Fibroblast of skin of right biceps (primary cell): ENCODE measurements at places on chromosomes 7 and 10.

DNA sequence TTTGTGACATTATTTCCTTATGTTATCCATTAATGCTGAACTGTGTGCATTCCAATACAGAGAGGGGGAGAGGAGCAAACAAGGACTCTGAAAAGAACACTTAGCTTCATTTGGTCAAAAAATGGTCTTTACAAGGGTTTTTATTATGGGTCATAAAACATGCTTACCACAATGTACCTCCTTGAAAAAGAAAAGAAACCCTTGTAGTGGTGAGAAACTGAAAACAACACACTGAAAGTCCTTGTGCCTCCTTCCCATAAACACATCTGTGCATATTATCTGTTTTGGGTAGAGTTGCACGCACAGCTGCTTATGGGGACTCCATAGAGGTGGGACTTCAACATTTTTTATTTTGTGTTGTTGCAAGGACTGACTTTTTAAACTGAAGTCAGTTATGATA is 98.7 kb downstream of the CDK6 start:
- DNase-seq: no peak

- peak; percentile 59 for DNase-seq
Observed at GRCh38 chr7:81769891-81770727, at the start of gene HGF. TSS of gene HGF (minus strand) at chr7:81770047. CDS start at chr7:81769971, 76 bp downstream.

- no peak for DNase-seq
Observed at GRCh38 chr10:69366738-69367137, 50.0 kb downstream of the TACR2 start.

DNA sequence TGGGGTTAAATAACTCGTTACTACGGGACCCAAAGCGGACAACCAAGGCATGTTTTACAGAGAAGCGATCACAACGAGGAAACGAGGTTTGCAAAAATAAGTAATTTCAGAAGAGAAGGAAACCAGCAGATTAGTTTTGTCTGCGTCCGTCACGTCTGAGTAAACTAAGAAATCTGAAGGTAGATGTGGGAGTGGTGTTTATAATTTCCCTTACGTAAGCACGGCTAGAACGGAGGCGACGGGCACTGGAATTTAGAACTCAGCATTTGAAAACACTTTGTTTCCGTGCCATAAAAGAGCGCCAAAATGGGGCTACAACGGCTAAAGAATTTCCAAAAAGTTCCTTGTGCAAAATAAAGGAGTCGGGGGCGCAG is 718 bp upstream of the UMAD1 start:
- DNase-seq: peak; percentile 24

DNA sequence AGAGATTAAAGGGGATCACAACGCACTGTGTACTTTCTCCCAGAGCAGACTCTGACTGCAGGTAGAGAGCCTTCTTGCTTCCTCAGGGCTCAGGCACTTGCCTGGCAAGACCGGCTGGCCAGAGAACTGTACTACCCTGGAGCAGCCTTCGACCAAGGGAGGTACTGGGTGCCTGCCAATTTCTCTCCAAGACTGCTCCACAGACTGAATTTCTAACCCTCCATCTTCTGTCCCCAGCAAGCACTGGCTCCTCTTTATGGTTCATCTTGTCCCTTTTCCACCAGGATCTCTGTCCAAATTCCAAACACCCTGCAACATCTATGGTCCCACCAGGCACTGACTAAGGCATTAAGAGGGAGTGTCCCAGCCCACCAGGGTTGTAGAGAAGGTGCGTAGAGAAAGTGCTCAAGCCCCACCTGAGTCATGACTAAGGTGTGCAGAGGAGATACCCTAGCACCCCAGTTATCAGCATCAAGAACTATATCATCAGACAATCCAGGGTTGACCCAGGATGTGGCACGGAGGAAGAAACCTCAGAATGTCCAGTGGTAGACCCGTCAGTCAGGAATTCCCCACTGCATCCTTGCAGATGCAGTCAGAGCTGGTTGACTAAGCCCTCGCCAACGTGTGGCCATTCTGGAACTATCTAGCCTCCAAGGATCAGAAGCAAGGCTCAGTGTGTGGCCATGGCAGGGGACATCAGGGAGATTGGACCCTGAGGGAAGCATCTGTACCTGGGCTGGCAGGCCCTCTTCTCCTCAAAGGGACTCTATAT is 60.9 kb upstream of the CAMK2B start:
- DNase-seq: no peak

DNA sequence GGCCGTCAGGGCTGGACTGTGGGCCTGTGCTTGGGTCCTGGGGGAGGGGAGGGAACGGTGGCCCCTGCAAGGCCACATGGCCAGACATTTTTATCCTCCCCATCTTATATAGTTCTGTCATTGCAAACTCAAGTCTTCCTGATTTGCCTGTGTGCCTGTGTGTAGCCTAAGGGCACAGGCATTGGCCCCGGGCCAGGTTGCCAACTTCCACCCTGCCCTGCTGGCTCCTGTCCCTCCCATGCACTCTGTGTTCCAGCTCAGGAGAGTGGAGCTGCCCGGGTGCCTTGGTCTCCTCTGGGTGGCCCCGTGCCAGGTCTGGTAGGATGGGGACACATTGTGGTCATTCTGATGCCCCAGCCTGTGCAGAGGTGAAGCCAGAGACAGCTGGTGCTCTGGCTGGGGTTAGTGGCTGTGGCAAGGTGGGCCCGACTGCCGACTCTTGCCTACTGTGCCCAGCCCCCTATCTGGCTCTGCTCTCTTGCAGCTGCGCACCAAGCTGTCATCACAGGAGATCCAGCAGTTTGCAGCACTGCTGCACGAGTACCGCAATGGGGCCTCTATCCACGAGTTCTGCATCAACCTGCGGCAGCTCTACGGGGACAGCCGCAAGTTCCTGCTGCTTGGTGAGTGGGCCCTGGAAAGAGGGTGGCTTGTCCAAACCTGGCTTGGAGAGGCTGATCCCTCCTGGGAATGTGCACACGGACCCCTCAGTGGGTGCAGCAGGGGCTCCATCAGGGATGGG is 14.8 kb downstream of the NACAD start:
- no peak for DNase-seq

DNA sequence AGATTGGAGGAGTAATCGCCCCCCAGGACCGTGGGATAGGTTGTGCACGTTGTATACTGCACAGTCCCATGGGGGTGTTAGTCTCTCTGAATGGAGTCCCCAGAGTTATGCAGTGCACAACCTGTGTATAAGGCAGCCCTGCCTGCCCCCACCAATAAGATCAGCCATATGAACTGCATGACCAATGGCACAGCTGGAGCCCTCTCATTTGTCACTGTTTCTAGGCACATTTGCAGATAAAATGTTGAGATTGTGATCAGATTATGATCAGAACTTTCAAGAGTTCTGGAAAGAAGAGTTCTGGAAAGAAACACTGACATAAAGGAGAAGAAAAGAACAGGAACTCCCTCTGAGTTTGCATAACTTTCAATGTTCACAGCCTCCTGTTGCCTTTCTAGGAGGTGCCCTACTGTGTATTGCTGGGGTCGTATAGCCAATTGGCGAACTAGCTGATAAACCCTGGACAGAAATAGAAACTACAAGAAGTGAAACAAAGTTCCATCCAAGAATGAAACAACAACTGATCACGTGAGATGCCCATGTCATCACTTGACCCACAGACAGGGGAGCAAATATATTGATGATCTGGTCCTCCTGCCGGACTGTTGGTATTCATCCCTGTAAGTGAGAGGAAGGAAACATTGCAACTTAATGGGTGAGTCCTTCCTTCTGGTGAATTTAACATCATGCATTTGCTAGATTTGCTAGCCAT is 49.6 kb upstream of the TOMM7 start:
- DNase-seq: no peak

- DNase-seq: no peak
Observed at GRCh38 chr10:103822800-103823199, 32.6 kb downstream of the SH3PXD2A start.

DNA sequence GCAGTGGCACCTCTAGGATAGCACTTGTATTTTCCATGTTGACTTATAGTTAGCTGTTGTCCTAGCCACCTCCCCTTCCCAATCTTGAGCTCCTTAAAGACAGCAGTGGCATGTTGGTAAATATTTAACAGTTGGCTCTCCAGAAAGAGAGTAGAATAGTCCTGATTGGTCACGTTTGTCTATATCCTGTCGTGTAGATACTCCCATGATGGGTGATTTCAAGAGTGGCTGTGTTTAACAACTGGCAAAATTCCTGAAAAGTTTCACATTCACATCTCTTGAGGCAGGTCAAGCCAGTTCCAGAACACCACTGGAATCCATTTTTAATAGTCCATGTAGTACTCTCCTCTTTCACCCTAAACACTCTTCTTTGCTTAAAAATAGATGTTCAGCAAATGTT is 68.2 kb upstream of the FZD1 start:
- no peak for DNase-seq

- DNase-seq: no peak
Observed at GRCh38 chr7:112654322-112655216, 135.6 kb downstream of the TMEM168 start.

- DNase-seq: peak; percentile 19
Observed at GRCh38 chr10:85648279-85648754, 718.3 kb downstream of the GRID1 start.

DNA sequence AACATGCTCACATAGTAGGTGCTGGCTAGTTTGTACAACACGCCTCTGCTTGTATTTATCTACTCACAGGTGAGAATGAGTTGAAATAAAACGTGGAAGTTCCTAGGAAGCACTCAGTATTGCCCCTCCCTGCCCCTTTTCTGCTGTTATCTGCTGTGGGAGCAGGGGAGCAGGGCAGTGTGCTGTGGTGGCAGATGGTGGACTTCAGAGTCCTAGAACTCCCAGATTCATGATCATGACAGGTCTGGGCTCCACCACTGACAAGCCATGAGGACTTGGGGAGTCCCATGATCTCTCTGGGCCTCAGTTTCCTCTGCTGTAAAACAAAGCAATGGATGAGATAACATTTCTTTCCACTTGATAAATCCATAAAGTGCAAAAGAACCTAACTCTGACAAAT is 11.6 kb upstream of the PRKCQ start:
- no peak for DNase-seq

DNA sequence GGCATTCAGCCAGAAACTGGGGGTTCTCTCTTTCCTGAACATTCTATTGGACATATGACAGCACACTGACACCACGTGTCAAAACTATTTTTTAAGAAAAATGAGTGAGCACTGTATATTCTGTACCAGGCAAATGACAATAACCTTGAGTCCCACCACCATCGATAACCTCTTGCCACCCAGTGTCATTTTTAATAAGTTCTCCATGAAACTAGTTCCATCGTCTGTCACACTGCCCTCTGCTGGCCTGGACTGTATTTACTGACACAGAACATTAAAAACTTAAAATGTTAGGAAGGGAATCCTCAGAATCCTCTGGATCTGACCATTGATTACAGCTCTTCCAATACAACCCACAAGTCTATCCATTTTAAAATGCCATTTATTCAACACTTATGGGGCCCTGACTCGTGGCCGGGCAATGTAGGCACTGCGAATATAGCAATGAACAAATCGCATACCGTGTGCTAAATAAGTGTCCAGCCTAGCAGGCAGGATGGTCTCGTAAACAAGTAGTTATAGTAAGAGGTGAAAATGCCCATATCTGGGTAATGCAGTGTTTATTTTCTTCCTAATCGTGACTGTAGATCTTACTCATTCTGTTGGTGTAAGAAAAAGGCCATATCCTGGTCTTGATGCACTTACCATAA is 35.9 kb upstream of the CACNB2 start:
- DNase-seq: peak; percentile 44

DNA sequence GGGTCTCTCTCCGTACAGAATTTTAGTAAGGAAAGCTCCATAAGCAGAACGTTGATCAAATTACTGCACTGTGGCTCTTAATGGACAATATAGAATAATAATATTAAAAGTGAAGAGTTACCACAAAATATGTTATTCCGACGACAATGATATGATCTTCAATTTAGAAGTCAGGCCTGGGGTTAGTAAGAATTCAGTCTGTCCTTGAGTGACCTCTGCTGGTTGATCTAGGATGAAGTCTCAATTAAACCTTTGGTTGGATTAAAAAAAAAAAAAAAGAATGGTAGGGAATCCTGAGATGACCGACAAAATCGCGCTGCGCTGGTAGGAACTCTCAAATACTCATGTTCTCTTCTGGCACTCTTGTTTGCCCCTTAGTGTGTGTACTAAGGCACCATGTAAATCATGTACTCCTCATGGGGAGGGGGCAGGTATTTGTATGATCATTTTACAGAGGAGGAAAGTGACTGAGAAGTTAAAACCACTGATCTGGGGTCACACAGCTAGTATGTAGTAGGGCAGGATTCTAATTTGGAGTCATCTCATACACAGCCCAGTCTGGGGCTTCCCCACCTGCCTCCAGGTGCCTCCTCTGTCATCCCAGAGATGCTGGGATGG is 161.3 kb upstream of the NPVF start:
- DNase-seq: peak; percentile 57

GRCh38 chr7:37142958-37143357 is 305.7 kb downstream of the ELMO1 start:
- peak; percentile 28 for DNase-seq

- DNase-seq: no peak
Observed at GRCh38 chr7:82411732-82412131, 31.8 kb downstream of the CACNA2D1 start.

DNA sequence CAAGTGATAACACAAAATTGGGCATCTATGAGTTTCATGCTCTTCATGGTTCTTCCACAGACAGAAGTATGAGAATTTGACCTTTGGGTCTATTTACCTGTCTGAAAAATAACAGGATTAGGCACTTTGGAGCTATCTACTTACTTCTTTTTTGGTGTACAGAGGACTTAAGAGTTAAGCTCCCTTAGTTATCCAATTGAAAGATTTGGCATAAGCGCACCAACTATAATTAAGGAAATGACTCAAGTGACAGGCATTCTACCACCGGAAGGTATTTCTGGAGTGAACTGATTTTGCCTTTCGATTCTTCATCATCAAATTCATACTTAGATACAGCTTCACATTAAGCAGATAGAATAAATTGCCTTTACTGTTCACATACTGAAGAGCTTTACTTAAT is 43.9 kb downstream of the IFIT5 start:
- peak; percentile 89 for DNase-seq

GRCh38 chr10:100709146-100710082 is 36.0 kb upstream of the PAX2 start:
- DNase-seq: no peak

- peak; percentile 35 for DNase-seq
Observed at GRCh38 chr7:101625031-101625791, 3.9 kb downstream of the MYL10 start.

GRCh38 chr7:91892821-91893340 is 12.4 kb upstream of the MTERF1 start:
- DNase-seq: peak; percentile 38

DNA sequence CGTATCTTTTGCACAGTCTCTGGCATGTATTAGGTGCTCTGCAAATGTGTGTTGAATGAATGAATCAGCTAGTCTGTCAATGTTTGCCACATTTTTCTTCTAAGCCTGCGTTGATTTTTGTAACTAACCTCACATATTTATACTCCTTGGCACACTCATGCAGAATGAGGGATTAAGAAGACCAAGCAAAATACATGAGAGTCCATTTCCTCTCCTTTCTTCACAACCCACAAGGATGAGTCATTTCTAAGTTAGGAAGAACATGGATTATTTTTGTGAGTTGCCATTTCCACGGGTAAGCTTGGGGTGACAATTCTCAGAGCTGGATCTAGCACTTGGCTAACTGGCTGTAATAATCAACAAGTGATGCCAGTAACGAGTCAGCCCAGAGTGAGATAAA is 158.8 kb downstream of the TWIST1 start:
- DNase-seq: peak; percentile 91

GRCh38 chr10:20682782-20683181 is 214.3 kb downstream of the NEBL start:
- DNase-seq: no peak
